ENCODE measurements at places on chromosomes 1 and 21.

DNA sequence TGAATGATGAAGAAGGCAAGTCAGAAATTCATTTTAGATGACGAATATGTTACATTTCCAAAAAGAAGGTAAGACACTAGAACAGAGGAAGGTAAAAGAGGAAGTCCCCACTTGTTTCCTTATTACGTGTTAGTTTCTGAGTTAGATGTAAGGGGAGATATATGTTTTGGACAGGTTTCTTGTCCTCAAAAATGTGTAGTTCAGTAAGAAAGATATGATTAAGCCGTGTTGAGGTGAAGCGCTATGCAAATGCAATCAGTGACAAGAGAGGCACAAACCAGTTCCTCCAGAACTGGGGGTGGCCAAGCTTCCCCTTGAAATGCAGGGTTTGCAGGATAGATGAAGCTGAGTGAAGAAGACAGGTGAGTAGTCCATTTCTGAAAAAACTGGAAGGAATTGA is 293.3 kb upstream of the RUNX1 start:
- H3K27me3 ChIP-seq, result no peaks in the 10 kb centered on the region
- no peak for DNase-seq
- no peak overlapping the region for H3K27ac ChIP-seq
- no peaks in the 10 kb centered on the region for H3K36me3 ChIP-seq
- no peaks in the 10 kb centered on the region for H3K4me1 ChIP-seq

DNA sequence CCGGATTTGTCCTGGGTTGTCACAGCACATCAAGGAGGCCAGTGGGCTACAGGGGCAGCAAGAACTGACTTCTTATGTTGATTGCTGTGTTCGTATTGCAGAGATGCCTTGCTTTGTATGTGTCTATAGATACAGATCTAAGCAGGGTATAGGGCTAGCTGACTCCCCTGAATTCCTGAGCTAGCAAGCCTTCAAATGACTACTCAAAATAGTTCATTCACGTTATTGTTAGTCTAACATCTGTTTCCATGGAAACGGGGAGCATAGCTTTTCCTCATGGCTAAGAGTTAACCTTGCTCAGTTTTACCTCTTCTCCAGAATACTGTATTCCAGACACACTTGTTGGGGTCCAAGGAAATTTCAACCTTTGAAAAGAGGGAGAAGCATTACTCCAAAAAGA is 24.1 kb downstream of the TRIM45 start:
- DNase-seq, result no peak
- H3K27ac ChIP-seq, result no peak overlapping the region
- no peaks in the 10 kb centered on the region for H3K4me1 ChIP-seq
- no peak overlapping the region for H3K4me3 ChIP-seq

GRCh38 chr1:163258181-163258580 is 55.5 kb upstream of the RGS5 start:
- H3K36me3 ChIP-seq, result no peaks in the 10 kb centered on the region
- no peaks in the 10 kb centered on the region for H3K27me3 ChIP-seq
- no peak overlapping the region for H3K4me3 ChIP-seq
- H3K4me1 ChIP-seq, result no peaks in the 10 kb centered on the region
- no peak for DNase-seq

DNA sequence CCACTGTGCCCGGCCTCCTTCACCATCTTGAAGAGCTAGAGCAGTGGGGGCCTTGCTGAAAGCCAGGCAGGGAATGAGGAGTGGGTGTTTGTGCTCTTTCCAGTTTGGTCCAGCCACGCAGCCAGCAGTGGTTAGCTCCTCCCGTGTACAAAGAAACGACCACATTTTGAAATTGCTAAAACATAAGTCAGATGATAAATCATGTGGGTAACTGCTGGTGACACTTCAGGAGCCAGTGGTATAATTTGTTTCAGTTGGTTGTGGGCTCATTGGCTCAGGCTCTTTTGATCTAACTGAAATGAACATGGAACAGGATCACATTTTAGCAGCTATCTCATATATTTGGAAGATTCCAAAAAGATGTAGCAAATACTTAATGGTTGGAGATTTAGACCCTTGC is 87.6 kb downstream of the MTR start:
- no peaks in the 10 kb centered on the region for H3K4me1 ChIP-seq
- H3K27ac ChIP-seq, result no peak overlapping the region
- DNase-seq, result no peak
- no peak overlapping the region for H3K4me3 ChIP-seq
- H3K27me3 ChIP-seq, result no peaks in the 10 kb centered on the region

DNA sequence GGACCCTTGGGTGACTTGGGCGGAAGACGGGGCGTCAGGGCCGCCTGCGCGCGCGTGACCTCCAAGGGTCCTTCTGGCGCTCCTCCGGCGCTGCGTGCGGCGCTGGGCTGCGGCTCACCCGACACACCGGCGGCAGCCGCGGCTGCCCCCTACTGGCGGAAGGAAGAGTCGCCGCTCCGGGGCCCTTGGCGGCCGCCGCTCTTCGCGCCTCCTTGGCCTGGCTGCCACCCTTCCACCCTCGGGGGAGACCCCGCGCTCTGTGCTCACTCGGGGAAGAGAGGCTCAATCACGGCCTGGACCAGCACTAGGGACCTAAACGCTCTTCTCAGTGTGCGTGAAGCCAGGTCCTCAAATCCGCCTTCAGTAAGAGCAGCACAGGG is 89.7 kb downstream of the DMRTA2 start:
- H3K4me3 ChIP-seq, result peak overlapping the region; percentile 68
- no peaks in the 10 kb centered on the region for H3K36me3 ChIP-seq
- peak; percentile 61 for DNase-seq

- DNase-seq, result peak; percentile 15
- no peaks in the 10 kb centered on the region for H3K4me1 ChIP-seq
- no peaks in the 10 kb centered on the region for H3K36me3 ChIP-seq
- H3K4me3 ChIP-seq, result no peak overlapping the region
- H3K27ac ChIP-seq, result no peak overlapping the region
Observed at GRCh38 chr21:45150638-45151131, 76.3 kb downstream of the ADARB1 start.

Data from colonic mucosa (tissue), 4 donors.